Activated CD4-positive, alpha-beta T cell treated with anti-CD3 and anti-CD28 coated beads for 36 hours (primary cell): ENCODE measurements at places on chromosomes 3 and 15. TPM values are rescaled to one million over a fixed set of nuclear protein-coding genes. Genes with fewer than 3 reads are reported as not detected.

Gene TICRR
- 28.9 TPM for total RNA-seq

GRCh38 chr3:181081930-181082329, 92.4 kb upstream of the DNAJC19 start:
- no peaks in the 10 kb centered on the region for H3K4me1 ChIP-seq
- no peaks in the 10 kb centered on the region for H3K36me3 ChIP-seq
- no peak overlapping the region for H3K27ac ChIP-seq
- no peak overlapping the region for H3K4me3 ChIP-seq
- H3K27me3 ChIP-seq: no peaks in the 10 kb centered on the region

GRCh38 chr3:171801738-171802589, 8.3 kb downstream of the PLD1 start:
- no peak for DNase-seq
- H3K27me3 ChIP-seq: peaks cover 5% of the 10 kb centered on the region
- H3K36me3 ChIP-seq: no peaks in the 10 kb centered on the region
- peaks cover 4% of the 10 kb centered on the region for H3K4me1 ChIP-seq

Gene SRGAP3
- total RNA-seq: 1.2 TPM

Gene GOLGA6D
- not detected for total RNA-seq

- H3K27me3 ChIP-seq: peaks cover 87% of the 10 kb centered on the region
- H3K36me3 ChIP-seq: peaks cover 2% of the 10 kb centered on the region
- no peak for DNase-seq
- no peak overlapping the region for H3K4me3 ChIP-seq
- H3K27ac ChIP-seq: no peak overlapping the region
Measured at GRCh38 chr15:37108381-37109167, 8.2 kb upstream of the MEIS2 start.

GRCh38 chr3:61899700-61900462, 338.5 kb downstream of the PTPRG start:
- DNase-seq: no peak
- H3K36me3 ChIP-seq: no peaks in the 10 kb centered on the region

- no peak overlapping the region for H3K4me3 ChIP-seq
- DNase-seq: no peak
- H3K27me3 ChIP-seq: no peaks in the 10 kb centered on the region
Measured at GRCh38 chr15:93126599-93126998, 37.6 kb upstream of the RGMA start.

GRCh38 chr3:134457376-134458074, 28.3 kb downstream of the ANAPC13 start:
- no peak for DNase-seq
- H3K27me3 ChIP-seq: peaks cover 9% of the 10 kb centered on the region
- H3K4me3 ChIP-seq: no peak overlapping the region
- no peaks in the 10 kb centered on the region for H3K4me1 ChIP-seq
- H3K27ac ChIP-seq: no peak overlapping the region
- no peaks in the 10 kb centered on the region for H3K36me3 ChIP-seq

DNA sequence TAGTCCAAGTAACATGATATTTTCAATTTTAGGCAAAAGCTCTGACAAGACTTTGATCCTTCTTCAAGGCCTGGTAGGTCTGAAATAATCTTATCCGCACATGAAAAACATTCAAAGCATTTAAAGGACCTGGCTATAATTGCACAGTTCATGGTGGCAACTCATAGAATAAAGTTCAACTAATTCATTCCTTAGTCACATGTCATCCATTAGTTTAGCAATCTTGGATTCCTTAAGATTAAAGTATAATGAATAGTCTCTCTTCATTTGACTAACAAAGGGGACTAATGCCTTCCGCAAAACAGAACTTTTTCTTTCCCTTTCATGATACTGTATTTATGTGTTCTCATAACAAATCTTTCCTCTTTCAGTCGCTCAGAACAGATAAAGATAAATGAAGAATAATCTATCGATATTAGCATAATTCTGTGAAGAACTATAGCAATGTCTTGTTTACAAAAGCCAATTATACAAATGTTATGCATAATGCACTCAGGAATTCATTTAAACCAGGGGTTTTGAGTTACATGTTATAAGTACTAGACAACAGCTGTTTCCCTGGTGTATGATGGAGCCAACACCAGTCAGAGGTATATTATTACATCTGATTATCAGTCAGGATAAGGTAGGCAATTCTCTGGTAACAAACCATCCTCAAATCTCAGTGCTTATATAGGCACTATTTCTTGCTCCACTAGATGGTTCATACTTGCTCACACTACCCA, 172.5 kb downstream of the POTEB3 start:
- no peaks in the 10 kb centered on the region for H3K36me3 ChIP-seq
- peaks cover 10% of the 10 kb centered on the region for H3K4me1 ChIP-seq
- peaks cover 3% of the 10 kb centered on the region for H3K27me3 ChIP-seq
- DNase-seq: no peak
- no peak overlapping the region for H3K27ac ChIP-seq
- H3K4me3 ChIP-seq: no peak overlapping the region

DNA sequence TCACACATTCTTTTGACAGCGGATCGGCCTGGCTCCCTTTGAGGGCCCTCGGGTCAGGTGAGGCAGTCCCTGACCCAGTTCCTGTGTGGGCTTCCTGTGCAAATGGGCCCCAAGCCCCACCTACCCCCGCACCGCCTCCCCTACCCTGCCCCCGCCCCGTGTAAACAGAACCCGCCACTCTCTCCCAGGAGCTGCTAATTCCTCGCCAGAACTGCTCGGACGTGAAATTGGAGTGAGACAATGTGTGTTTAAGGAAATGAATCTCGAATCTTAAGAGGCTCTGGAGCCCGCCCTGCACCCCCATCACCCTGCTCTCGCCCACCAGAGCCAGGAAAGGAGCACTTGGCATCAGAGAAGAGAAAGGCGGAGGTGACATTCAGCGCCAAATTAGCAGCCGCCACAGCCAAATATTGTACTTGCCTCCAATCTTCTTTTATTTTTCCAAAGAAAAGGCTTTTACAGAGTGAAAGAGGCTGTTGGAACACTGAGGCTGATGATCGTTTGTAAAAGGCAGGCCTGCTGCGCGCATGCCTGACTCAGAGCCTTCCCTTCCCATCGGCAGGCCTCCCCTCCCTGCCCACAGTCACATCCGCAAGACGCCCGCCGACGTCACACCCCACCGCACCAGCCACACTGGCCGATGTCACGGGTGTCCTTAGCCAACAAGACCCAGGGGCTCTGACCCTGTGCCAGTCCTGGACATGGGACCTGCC, 53.1 kb downstream of the CACNA2D2 start:
- H3K4me3 ChIP-seq: peak overlapping the region; percentile 71
- H3K27me3 ChIP-seq: no peaks in the 10 kb centered on the region
- H3K36me3 ChIP-seq: no peaks in the 10 kb centered on the region
- peaks cover 14% of the 10 kb centered on the region for H3K4me1 ChIP-seq
- DNase-seq: peak; percentile 86

- no peaks in the 10 kb centered on the region for H3K36me3 ChIP-seq
- DNase-seq: no peak
- H3K4me3 ChIP-seq: no peak overlapping the region
- no peaks in the 10 kb centered on the region for H3K4me1 ChIP-seq
- no peak overlapping the region for H3K27ac ChIP-seq
Measured at GRCh38 chr15:25240461-25241021, 198.3 kb downstream of the UBE3A start.

Gene SMC4
- 216 TPM for total RNA-seq

- DNase-seq: no peak
- H3K27me3 ChIP-seq: peaks cover 1% of the 10 kb centered on the region
- no peaks in the 10 kb centered on the region for H3K36me3 ChIP-seq
- H3K4me1 ChIP-seq: no peaks in the 10 kb centered on the region
Measured at GRCh38 chr15:33358306-33358705, 47.5 kb downstream of the RYR3 start.

Gene FANCD2
- total RNA-seq: 87.7 TPM

Gene SYNPR
- total RNA-seq: not detected

Gene NR1I2
- total RNA-seq: 0.27 TPM

Gene CTNNB1
- total RNA-seq: 114 TPM

Gene ZFAND6
- total RNA-seq: 37.2 TPM

- no peaks in the 10 kb centered on the region for H3K36me3 ChIP-seq
- H3K4me1 ChIP-seq: peaks cover 11% of the 10 kb centered on the region
- H3K27me3 ChIP-seq: peaks cover 58% of the 10 kb centered on the region
- no peak for DNase-seq
- H3K27ac ChIP-seq: no peak overlapping the region
- no peak overlapping the region for H3K4me3 ChIP-seq
Measured at GRCh38 chr15:32715276-32715675, 2.5 kb upstream of the GREM1 start.

DNA sequence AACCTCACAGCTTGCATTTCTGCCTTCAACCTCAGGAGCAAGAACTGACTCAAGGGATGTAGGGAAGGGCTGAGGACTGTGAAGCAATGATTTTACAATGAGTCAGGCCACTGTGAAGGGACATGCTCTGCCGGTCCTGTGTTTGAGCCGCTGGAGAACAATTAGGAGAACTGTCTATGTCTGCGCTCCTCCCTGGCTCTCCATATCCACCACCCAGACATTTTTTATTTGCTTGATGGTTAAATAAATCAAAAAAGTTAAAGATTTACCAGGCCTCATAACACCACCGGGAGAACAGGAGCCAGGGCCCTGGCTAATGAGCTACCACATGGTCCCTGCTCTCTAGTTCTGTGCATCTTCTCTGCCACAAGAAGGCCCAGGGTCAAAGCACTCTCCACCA, 29.6 kb downstream of the SEC61A1 start:
- no peaks in the 10 kb centered on the region for H3K27me3 ChIP-seq
- no peaks in the 10 kb centered on the region for H3K4me1 ChIP-seq
- peaks cover 61% of the 10 kb centered on the region for H3K36me3 ChIP-seq
- H3K27ac ChIP-seq: no peak overlapping the region

GRCh38 chr3:140610544-140610943, 67.3 kb upstream of the TRIM42 start:
- H3K4me1 ChIP-seq: no peaks in the 10 kb centered on the region
- no peak for DNase-seq
- H3K27ac ChIP-seq: no peak overlapping the region
- H3K27me3 ChIP-seq: no peaks in the 10 kb centered on the region
- H3K4me3 ChIP-seq: no peak overlapping the region
- H3K36me3 ChIP-seq: no peaks in the 10 kb centered on the region

DNA sequence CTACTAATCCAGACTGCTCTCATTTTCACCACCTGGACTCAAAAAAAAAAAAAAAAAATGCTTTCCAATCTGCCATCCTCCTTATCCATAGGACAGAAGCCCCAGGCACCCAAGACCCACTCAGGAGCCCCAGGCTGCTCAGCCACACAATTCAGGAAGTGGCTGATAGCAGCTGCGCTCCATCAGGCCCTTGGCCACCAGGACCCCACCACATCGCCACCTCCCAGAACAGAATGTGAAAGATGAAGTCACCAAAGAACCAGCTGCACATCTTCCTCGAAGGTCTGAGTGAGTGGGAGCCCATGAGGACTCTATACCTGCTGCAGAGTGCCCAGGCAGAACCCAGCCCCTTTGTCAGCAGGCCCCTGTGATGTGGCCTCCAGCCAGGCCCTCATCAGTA, 19.5 kb downstream of the POC1A start:
- no peak overlapping the region for H3K27ac ChIP-seq
- DNase-seq: no peak
- no peak overlapping the region for H3K4me3 ChIP-seq
- no peaks in the 10 kb centered on the region for H3K27me3 ChIP-seq

DNA sequence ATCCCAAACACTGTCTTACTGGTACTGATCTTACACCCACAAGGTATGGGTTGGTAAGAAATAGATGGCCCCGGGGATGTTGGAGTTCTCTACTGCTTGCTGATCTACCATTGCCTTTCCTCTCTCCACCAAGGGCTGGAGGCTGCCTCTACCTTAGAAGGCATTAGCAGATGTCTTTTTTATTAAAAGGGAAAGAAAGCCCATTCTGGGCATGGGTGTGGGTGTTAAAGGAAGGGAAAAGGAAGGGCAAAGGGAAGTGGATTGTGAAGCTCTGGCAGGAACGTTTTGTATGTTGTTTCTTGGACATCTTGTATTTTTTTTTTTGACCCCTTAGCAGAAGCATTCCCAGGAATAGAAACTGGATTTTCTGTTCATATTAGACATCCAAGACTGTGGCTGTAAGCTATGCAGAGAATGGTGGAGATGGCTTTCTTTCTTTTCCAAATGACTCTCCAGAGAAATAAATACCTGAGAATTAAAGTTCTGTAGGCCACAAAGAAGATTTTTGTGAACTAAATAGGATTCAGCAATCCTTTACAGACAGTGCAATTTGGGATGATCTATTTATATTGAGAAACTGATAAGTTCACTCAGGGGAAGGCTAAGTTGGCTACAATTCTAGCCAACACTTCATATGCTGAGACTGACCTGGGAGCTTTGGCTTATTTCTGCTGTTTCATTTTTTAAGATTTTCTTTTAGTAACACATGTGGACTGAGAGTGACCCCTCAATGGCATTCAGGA, 108.8 kb downstream of the TOP2B start:
- H3K27ac ChIP-seq: no peak overlapping the region
- H3K36me3 ChIP-seq: no peaks in the 10 kb centered on the region
- no peak overlapping the region for H3K4me3 ChIP-seq
- peaks cover 3% of the 10 kb centered on the region for H3K27me3 ChIP-seq
- no peak for DNase-seq

Gene SLC6A20
- total RNA-seq: not detected

Gene CPA3
- not detected for total RNA-seq
